Jurkat, Clone E6-1 (cell line): ENCODE measurements at places on chromosomes 11 and 22.

- DNase-seq: peak; percentile 29
Measured at GRCh38 chr11:103601225-103601846, 435.1 kb upstream of the DDI1 start.

DNA sequence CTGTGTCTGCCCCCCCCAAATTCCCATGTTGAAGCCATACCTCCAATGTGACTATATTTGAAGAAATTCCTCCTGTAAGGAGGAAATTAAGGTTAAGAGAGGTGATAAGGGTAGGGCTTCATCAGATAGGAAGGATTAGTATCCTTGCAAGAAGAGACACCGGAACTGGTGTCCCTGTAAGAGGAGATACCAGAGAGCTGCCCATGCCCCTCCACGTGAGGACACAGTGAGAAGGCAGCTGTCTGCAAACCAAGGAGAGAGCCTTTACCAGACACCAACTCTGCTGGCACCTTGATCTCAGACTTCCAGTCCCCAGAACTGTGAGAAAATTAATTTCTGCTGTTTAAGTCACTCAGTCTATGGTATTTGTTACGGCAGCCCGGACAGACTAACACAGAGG, 109.3 kb downstream of the ARFGAP2 start:
- DNase-seq: no peak

DNA sequence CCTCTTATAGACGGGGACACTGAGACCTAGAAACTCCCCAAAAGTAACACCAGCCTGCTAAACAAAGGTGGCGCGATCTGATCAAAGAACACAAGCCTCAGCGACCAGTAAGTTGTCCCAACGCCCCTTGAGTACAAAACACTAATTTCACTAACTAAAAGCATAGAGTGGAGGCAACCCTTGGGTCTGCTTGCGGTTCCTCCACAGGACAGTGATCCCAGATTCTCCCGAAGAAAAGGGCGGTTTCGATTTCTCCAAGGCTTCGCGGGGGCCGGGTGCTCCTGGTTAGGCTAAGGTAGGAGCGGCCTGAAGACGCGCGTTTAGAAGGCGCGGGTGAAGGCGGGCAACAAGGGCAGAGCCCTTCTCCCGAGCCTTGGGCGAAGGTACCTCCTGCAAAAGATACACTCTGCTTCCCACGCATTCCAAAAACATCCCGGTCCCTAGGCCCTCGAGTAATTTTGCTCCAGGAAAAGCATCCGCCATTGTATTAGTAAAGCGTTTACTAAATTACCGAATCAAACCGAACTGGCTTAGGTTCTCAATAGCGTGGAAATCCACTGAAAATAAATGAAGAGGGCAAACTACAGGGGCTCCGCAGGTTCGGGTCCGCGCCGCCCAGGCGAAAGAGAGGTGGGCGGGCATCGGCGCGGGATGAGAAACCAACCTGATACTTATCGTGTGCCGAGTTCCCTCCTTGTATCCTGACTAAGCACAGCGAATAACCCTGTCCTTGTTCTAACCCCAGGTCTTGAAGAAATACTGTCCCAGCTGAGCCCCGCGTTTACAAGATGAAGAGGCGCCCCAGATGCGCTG, 2.0 kb downstream of the WT1 start:
- DNase-seq: no peak

DNA sequence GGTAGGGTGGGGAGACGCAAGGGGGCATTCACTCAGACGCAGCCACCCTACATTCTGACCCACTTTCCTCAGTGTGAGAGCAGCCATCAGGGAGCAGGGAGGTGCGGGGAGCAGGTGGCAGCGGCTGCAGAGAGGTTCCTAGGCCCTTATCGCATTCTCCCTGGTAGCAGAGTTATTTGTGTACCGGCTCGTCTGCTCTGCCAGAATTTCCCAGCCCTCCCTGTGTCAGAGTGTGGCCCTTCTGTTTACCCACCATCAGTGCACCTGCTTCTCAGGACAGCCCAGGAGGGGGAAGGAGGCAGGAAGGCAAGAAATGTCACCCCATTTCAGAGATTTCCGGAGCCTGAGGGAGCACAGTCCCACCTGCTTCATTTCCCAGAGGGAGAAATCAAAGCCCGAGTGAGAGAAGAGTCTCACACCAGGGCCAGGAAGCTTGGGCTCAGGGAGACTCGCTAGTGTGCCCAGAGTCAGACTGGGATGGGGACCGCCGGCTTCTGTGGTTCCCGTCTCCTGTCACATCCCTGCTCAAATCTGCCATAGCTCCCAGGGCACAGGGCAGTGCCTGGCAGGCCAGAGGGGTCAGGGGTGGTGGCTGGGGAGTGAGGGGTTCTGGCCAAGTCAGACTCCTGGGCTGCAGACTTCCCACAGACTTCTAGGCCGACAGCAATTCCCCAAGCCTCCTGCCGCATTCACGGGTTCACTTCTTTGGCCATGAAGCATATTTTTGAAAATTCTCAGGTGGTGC, 49.7 kb downstream of the ARRB1 start:
- DNase-seq: no peak

DNA sequence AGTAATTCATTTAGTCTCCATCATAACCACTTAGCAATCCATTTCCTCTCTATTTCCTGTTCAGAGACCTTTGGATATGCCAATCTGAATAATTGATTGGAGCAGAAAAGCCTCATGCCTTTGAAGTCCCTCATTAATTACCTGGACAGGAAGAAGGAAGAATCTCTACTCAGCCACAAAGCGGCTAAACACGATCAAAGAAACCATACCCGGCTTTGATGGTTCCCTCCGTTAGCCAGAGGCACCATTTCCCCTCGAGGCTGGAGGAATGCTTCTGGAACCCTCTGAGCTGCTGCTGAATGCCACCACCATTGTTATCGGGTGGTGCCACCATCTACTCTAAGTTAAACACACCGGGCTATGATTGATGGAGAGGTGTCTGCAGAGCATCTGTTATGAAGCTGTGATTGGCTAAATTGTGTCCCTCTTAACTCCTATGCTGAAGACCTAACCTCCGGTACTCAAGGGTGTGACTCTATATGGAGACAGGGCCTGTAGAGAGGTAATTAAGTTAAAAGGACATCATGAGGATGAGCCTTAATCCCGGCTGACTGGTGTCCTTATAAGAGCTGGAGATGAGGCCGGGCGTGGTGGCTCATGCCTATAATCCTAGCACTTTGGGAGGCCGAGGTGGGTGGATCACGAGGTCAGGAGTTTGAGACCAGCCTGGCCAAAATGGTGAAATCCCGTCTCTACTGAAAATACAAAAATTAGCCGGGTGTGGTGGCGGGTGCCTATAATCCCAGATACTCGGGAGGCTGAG, 168.6 kb downstream of the CTTN start:
- no peak for DNase-seq
